ENCODE measurements at places on chromosomes 16 and 17.

GRCh38 chr17:67716405-67716798, 1.3 kb upstream of the NOL11 start:
- DNase-seq = no peak

- DNase-seq = no peak
Measured at GRCh38 chr17:48528936-48529682, 1.7 kb downstream of the HOXB1 start.

- DNase-seq = no peak
Measured at GRCh38 chr16:60541535-60541934, 1494.7 kb downstream of the CDH8 start.

GRCh38 chr17:47087093-47087492, 102.0 kb downstream of the CDC27 start:
- no peak for DNase-seq

- no peak for DNase-seq
Measured at GRCh38 chr17:8382880-8383142, 182 bp downstream of the RPL26 start.

DNA sequence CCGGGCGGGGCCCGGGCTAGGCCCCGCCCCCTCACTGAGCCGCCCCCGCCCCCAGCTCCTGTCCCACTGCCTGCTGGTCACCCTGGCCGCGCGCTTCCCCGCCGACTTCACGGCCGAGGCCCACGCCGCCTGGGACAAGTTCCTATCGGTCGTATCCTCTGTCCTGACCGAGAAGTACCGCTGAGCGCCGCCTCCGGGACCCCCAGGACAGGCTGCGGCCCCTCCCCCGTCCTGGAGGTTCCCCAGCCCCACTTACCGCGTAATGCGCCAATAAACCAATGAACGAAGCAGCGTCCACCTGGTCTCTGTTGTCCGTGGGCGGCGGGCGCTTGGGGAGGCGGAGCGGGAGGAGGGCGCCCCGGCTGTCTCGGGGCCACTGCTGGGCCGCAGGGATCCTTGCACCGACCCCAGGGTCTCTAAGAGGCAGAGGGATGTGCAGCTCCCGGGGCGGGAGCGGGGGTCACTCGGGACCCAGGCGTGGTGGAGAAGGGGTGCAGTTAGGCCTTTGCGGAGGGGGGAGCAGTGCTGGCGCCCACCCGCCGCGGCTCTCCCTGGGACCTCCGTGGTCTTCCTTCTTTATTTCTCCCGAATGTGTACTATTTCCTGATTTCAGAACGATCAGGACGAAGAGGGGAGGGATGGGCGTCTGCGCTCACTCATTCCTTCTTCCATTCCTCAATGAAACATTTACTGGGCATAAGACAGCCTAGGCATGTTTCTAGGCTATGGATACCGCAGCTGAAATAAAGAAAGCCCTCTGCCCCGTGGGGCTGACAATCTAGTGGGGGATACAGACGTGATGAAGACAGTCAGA, 2.0 kb downstream of the HBZ start:
- DNase-seq = peak; percentile 4

DNA sequence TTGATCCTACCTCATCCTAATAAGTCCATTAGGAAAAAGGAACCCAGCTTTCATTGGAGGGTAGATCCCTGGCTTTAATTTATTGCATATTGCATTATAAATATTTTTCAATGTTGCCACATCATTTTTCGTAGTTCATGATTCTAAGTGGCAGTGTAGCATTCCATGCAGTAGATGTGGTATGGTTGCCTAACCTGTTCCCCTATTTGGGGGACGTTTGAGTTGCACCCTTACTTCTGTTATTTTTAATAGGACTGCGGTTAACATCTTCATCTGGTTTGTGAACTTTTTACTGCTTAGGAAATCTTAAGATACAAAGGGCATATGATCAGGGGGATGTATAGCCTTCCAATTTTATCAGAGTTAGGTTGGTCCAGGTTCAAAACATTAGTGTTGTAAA, 5.4 kb downstream of the SCPEP1 start:
- no peak for DNase-seq

DNA sequence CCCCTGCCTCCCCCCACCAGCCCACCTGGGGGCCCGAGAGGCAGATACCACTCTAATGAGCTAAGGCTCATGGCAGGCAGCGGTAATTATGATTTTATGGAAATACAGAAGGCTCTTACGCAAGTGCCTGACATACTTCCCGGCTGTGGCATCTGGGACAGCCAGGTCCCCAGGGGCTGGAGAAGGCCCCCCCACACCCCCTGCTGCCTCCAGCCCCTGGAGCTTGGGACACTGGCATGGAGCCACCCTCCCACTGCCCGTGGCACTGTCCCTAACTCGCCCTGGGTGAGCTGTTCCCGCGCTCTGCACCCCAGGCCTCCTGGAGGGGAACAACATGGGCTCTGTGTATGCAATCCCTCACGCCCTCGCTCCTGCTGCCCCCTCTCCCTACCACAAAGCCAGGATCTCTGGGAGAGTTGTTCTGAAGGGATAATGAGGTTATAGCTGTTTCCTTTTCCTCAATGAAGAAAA, 5.4 kb upstream of the STAC2 start:
- DNase-seq = no peak

- no peak for DNase-seq
Measured at GRCh38 chr17:80820331-80820730, 171.3 kb upstream of the CHMP6 start.

DNA sequence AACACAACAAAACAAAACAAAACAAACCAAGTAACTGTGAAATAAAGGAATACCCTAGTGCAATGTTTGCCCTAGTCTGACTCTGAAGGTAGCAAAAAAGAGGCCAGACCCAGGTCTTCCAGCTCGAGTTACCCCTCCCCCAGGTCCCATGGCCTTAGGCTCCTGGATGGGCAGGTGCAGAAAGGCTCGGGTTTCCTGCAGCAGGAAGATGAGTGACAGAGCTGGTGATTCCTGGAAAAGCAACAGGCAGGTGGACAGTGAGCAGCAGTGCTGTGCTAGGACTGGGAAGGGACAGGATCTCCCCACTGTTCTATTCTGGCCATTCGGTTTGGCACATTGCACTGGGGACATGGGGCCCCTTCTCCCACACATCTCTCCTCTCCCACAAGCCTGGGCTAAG, 42.9 kb upstream of the MRTFB start:
- no peak for DNase-seq

GRCh38 chr17:30160419-30161172, 44.0 kb downstream of the NSRP1 start:
- DNase-seq = no peak

GRCh38 chr16:64823481-64824075, 298.3 kb downstream of the CDH11 start:
- DNase-seq = no peak

- no peak for DNase-seq
Measured at GRCh38 chr17:16925461-16926060, 46.4 kb downstream of the TNFRSF13B start.

- no peak for DNase-seq
Measured at GRCh38 chr16:3879887-3880564, 487 bp downstream of the CREBBP start.

GRCh38 chr16:19406891-19407491, 10.7 kb upstream of the TMC5 start:
- DNase-seq = no peak

DNA sequence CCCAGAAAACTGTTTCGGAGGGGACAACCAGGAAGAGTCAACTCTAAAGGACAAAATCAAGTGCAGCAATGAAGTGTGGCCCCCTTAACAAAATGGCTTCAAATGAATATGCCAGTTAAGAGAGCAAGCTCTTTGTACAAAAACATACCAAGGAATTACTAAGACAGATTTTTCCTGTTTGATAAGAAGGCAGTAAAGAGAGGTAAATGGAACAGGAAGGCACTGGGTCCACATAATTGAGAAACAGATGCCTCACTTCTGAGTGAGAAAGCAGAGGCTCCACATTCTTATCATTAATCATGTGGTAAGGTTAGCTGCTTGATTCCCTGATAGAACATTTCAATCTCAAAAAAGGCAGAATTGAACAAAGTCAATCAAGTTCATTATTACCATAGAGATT, 44.9 kb downstream of the MBTD1 start:
- no peak for DNase-seq

- DNase-seq = no peak
Measured at GRCh38 chr16:12551530-12551929, 252.2 kb downstream of the CPPED1 start.

- no peak for DNase-seq
Measured at GRCh38 chr17:29216856-29217255, 29.8 kb upstream of the CRYBA1 start.

GRCh38 chr17:9522074-9522473, 53.5 kb downstream of the STX8 start:
- no peak for DNase-seq

DNA sequence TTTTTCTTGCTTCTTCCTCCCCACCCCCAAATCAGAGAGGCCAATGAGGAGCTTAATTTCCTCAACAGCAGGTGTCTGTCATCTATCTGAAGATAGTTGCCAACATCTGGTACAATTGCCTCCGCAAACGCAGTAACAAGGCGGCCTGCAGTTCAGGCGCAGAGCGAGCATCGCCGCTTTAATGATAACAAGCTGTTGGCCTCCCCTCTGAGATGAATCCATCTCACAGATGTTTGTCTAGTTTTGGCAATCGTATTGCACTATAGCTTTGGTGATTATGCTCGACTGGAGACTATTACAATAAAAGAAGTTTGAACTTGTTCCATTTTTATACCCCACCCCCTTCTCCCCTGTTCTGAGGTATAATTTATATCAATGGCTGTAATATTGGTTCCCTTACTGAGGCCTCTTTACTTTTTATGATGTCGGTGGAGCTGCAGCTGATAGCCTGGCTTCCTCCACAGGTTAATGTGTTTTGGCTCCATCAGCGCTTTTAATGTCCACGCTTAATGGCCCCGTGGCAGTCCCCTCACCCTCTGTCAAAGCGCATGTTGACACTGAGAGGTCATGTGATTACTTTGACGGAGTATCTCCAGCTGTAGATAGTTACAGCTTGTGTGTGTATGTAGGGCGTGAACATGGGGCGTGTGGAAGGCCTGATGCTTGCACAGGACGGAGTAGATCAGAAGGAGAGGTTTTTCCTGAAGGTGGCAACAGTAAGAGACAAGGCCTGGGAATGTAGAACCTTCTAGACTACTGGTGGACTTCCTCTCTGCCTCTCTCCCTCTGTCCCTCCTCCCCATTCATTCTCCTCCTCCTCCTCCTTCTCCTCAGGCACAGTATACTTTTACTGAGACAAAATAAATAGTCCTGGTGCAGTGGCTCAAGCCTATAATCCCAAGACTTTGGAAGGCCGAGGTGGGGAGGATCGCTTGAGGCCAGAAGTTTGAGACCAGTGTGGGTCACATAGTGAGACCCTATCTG, 164.7 kb downstream of the MSI2 start:
- DNase-seq = no peak

DNA sequence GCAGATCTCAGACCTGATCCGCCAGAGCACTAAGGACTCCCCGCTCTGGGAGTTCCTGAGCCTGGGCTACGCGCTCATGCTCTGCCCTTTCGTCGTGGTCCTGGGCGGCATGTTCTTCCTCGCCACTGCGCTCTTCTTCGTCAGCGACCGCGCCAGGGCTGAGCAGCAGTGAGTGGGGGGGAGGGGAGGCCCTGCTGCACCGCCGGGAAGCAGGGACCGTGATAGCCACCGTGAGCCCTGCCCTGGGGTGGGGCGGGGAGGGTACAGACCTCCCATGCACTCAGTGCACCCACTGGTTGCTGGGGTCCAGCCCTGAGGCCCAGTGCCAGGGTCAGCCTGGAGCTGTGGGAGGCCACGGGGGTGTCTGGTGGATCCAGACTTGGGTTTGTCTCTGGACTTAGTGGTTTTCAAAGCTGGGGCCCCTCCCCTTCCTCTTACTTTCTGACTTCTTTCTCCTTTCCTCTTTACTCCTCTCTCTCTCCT, 18.9 kb downstream of the MYBBP1A start:
- no peak for DNase-seq

DNA sequence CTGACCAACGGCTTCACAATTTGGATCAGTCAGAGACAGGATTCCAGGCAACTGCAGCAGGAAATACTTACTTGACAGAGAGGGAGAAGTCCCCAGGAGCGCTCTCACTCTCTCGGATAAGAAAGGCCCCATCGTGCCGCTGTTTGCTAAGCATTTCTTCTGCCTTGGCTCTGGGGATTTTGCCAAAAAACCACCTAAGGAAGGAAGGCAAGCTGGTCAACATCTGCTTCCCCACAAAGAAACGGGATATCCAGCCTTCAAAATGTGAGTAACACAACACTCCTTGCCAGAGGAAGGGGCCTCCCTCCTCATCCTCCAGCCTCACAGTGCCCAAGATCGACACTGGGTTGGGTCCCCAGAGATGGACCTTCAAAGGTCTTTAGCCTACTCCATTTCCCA, 36.6 kb upstream of the SLC25A19 start:
- DNase-seq = no peak

GRCh38 chr16:83733301-83733700, 74.5 kb upstream of the HSBP1 start:
- no peak for DNase-seq

GRCh38 chr16:1770328-1771187, 785 bp downstream of the NME3 start:
- DNase-seq = peak; percentile 72

- DNase-seq = no peak
Measured at GRCh38 chr17:65022751-65023700, 33.5 kb downstream of the GNA13 start.

- no peak for DNase-seq
Measured at GRCh38 chr17:43822570-43823190, 10.3 kb downstream of the MPP3 start.

DNA sequence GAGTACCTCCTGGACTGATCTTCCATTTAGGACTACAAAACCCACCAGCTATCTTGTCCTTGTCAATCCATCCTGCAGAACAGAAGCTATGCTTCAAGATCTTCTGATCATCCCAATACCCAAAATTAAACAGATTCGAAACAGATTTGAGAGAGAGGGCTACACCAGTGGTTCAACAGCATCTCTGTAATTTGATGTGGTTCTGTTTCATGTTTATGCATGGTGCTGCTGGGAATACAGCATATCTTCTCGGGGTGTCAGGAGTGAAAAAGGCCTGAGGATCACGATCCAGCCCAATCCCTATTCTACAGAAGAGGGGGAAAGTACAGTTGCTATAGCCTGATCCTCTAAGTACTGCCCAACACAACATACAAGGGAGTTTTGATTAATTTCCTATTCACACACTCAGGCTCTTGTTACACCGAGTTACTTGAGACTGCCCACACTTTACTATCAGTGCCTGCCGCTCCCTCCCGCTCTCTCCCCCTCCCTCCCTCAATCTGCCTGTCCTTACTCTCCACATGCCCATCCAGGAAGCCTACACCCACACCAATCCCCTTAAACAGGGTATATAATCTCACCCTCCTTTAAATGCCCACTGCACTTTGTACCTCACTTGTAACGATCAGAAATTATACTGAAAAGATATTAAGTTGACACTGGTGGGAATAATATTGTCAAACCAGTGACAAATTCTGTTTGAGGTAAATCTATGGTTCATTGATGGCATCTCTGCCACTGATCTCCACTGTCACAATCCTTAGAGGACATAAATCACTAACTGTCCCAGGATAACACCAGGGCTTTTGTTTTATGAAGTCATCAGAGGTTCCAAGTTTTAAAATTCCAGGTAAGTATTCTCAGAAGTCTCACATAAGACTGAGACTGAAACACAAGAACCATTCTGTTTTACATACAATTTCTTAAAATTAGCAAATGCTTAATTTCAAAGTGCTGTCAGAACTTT, 89.3 kb upstream of the PLEKHM1 start:
- no peak for DNase-seq

All from nucleus accumbens (tissue), 56 donors.